ENCODE measurements at places on chromosomes 4 and X.

- DNase-seq, result no peak
Observed at GRCh38 chr4:110623718-110624397, 981 bp upstream of the PITX2 start.

GRCh38 chrX:318068-318738 lies 393 bp downstream of the GTPBP6 start:
- DNase-seq, result peak; percentile 96

DNA sequence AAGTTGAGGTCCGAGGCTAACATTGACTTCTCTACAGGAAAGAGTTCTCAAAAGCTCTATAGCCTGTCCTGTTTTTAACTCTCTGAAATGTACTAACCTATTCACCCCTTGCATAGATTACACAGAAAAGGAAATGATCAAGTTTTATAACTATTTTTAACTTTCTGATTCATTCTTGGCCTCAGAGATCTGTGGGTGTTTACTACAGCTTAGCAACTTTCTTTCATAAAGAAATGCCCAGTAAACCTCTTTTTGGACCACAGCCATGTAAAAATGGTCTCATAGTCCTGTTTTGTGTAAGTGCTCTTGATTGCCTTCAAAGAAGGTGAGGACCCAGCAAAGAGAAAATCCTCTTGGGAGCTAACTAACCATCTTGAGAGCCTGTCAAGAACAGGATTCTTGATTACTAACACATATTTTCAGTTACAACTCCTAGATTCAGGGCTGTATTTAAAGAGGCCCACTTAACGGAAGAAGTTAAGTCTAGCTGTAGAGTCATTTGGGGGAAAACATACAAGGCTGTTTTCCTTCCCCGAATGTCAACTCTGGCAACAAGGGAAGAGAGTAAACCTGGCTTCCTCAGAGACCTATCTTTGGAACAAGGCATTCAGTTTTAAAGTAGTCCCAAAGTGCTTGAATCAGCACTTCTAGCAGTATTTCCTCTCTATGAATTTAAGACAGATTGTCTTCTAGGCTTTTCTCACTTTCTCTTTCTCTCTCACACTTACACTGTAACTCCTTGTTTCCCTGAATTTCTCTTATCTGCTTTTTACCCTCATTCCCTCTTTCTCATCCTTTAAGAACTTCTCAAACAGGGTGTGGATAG lies 78.2 kb downstream of the IL21 start:
- no peak for DNase-seq

DNA sequence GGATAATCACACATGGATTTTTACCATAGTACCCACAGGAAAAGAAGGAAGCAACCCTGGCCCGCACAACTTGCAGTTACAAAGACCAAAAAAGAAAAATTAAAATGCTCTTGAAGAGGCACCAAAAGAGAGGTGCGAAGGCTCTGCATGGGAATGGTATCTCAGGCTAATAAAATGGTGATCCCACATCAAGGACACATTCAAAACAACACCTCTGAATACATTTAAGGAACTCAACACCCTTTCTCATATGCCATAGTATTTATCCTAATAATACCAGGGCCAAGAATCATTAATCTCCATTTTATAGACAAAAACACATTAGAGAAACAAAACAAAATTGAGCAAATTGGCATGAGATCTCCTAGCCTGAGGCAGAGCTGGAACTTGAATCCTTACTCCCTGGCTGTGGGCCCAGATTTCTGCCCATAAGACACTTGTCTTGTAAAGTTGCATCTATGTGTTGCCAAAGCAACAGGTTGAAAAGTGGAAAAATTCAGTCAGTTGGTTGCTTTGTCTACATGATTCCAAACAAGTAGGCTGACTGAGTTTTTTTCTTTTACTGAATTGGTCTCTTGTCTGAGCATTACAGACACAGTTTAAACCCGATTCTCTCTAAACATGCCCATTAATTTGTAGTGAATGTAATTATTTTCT lies 33.5 kb downstream of the GUCY2F start:
- no peak for DNase-seq

GRCh38 chr4:61199873-61200186 lies 296 bp upstream of the ADGRL3 start:
- no peak for DNase-seq

DNA sequence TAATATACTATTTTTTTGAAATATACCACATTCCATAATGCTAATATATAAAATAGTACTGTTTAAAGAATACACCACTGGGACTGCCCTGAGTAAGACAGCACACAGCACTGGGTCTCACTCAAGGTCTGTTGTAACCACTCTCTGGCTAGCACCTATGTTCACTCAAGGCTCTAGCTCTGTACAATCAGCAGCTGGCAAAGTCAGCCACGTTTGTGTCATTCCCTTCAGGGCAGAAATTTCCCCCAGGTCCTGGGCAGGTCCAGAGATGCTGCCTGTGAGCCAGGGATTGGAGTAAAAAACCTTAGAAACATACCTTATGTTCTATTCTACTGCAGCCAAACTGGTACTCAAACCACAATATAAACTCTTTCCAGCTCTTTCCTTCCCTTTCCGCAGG lies 1160.2 kb upstream of the ADGRL3 start:
- DNase-seq, result no peak

- DNase-seq, result no peak
Observed at GRCh38 chr4:128134925-128135324, 73.8 kb downstream of the LARP1B start.

GRCh38 chr4:126591583-126591982 lies 1041.2 kb upstream of the INTU start:
- DNase-seq, result no peak
